ENCODE measurements at places on chromosomes 4 and X.

DNA sequence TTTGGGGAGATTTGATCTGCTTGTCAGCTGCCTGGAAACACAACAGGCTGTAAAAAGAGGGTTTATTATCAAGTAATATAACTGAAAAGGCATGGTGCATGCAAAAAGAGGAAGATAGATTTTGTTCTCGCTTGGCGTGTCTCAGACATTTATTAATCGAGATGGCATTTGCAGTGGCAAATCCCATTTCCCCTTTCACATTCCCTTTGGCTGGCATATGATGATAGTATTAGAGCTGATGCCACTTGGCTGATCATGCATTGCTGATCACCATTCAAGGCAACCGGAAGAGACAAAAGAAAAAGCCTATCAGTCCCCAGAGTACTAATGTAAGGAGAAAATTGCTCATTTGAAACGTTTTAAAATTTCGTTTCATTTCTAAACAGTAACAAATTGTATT lies 101.8 kb downstream of the ZIC3 start:
- no peak for DNase-seq

DNA sequence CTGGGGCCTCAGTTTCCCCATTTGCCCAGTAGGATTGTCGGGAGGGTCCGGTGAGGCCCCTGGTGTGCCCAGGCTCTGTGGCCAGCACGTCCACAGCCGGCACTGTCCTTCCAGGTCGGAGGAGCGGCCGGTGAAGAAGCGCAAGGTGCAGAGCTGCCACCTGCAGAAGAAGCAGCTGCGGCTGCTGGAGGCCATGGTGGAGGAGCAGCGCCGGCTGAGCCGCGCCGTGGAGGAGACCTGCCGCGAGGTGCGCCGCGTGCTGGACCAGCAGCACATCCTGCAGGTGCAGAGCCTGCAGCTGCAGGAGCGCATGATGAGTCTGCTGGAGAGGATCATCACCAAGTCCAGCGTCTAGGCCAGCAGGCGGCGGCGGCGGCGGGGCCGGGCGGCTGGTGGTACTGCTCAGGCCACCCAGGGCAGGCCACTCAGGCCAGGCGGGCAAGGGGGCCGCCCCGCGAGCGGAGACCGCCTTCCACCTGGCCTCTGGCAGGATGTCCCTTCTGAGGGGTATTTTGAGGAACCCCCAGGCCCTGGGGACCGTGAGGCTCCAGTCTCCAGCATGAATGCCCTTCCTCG lies 6.7 kb downstream of the MSANTD1 start:
- DNase-seq = no peak

DNA sequence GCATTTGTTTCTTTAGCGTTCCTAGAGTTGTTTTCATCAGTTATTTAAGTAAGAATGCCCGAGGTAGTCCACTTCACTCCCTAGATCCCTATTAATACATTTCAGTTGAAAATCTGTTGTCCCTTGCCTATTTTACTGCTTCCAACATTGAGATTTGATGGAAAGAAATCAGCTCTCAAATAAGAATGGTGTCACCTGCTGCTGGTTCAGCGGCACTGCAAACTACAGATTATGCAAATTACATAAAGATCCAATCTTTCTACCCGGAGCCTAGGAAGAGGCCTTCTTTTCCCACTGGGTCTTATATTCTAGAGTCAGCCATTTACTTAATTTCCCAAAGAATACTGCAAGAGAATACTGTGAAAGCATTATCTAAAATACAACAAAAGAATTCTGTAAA lies 597.6 kb upstream of the MAGEB2 start:
- DNase-seq = no peak

GRCh38 chr4:153082322-153083301 lies 121.6 kb upstream of the TRIM2 start:
- DNase-seq = no peak

Data from activated naive CD8-positive, alpha-beta T cell treated with anti-CD3 and anti-CD28 coated beads, Interleukin-2, amount 10 ng/mL, durations not matched to agents 7 days and 5 days (primary cell).